ENCODE measurements at places on chromosomes 6 and 20.

DNA sequence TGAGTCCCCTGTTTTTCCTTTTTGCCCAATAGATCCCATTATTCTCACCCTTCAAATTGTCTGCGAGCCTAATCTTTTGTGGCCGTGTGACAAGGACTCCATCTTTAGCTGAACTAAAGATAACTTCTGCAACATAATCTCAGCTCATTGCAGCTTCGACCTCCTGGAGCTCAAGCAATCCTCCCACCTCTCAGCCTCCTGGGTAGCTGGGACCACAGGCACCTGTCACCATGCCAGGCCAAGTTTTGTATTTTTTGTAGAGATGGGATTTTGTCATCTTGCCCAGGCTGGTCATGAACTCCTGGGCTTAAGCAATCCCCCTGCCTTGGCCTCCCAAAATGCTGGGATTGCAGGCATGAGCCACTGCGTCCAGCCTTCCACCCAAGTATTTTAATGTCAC is 161.0 kb downstream of the GJA1 start:
- no peak for DNase-seq

DNA sequence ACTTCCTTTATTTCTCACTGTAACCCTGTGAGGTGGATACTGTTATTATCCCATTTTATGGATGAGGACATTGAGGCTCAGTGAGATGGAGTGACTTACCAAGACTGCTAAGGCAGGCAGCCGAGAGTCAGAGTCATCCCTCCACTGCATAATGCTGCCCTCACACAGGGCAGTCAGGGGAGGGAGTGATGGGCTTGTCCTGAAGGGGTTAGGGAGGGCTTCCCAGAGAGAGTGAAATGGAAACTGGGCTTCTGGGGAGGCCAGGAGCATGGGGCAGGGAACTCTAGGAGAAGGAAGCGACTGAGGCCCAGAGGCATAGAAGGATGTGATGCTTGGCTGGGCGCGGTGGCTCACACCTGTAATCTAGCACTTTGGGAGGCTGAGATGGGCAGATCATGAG is 31.1 kb downstream of the TM9SF4 start:
- no peak for DNase-seq

DNA sequence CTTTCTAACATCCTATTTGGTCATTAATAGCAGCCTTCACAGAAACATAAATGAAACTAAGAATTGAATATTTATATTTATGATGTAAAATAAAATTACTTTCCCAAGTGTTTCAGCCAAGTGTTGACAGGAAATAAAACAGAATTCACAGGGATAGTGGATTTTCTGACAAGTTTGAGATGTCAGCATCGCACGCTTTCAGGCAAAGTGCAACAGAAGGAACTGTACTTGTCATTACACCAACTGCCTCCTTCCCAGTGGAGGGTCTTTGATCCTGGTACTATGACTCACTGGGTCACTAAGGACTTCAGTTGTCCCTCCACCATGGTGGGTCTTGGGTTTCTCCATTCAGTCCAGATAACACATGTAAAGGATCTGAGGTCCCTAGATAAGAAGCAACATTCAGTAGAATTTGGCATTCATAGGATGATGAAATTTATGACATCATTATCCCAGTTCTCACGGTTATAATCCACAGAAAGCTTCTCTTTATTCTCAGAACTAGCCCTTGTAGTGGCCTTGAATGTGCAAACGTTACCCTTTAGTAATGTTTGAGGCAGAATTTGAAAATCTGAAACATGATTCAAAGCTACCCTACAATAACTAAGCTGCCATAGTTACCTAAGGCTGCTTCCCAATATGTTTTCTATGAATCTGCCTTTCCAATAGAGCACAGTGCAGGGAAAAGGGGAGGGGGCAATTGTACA is 3.8 kb upstream of the TNFAIP3 start:
- no peak for DNase-seq

DNA sequence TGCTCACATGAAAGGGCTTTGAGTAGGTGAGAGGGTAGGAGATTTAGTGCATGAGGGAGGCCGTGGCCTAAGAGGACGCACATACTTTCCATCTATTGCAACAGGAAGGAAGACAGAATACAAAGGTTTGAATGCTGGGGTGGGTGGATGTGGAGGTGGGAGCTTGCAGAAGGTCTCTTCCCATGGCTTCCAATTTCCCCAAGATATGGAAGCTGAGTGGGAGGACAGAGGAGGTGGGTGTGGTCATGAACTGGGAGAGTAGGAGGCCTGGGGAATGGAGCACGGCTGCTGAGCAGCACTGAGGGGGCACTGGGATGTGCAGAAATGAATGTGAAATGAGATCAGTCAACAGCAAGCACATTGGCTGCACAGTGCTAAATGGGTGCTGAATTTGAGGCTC is 70.3 kb downstream of the SCML4 start:
- DNase-seq = no peak

- no peak for DNase-seq
These were observed 54.4 kb downstream of the TOX2 start for GRCh38 chr20:43969028-43969447.

DNA sequence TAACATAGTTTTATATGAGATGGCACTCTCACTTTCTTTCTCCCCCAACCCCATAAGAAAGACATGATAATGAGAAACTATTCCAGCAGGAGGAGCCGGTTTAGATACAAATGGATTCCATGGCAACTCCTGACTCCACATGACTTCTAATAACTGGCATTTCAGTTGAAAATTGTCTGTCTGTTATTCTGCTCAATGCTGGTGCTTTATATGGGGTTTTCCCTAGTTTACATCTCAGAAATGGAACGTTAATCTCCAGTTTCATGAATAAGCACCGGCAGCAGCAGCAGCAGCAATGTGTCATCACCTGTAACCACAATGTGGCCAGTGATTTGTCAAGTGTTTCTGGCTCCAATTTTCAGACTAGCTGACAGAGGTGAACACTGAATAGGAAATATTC is 8.0 kb upstream of the SIM1 start:
- no peak for DNase-seq

DNA sequence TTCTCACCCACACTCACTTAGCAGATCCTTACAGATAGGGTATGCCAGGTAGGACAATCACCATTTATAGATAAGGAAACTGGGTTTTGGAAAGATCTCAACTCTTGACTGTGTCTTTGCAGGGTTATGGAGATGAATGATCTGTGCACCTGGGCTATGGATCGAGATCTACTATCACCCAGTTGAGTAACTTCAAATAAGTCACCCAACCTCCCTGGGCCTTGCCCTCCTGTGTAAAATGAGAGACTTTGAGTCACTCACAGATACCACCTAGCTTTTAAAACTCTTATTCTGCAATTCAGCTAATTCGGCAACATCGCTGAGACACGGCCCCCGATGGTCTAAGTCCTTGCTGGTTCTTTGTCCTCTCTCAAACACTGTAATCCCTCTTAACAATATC is 53.5 kb downstream of the HIVEP2 start:
- no peak for DNase-seq

DNA sequence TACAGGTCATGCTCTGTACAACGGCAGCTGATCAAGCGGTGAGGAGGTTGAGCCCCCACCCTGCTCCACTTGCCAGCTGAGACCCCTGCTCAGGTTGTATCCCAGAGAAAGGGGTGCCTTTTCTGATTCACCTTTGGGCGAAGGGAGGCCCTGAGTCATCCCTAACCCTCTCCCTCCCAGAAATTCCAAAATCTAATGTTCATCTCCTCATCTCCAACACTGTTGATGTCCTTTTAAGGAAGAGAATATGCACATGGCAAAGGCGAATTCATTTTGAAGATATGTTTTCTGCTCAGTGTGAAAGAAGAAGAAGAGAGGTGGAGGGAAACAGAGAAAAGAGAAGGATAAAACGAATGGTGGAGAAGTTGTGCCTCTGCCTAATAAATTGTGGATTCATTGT is 120.5 kb downstream of the SCML4 start:
- no peak for DNase-seq

DNA sequence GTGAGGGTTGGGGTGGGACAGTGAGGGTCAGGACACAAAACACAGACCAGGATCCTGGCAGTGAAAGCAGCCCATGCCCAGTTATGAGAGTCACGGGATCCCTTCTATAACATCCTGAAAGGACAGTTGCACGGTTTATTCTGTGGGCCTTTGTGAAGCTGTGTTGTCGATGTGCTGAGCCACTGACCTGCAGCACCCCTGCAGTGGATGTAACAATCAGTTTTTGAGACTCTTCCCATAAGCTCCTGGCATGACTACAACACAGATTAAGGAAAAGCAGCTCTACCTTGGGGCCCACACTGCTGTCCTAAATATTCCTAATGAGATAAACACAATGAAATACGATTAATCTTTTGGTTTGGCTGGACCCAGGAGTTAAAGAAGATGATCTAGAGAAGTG is 3.7 kb downstream of the PYGB start:
- DNase-seq = no peak

DNA sequence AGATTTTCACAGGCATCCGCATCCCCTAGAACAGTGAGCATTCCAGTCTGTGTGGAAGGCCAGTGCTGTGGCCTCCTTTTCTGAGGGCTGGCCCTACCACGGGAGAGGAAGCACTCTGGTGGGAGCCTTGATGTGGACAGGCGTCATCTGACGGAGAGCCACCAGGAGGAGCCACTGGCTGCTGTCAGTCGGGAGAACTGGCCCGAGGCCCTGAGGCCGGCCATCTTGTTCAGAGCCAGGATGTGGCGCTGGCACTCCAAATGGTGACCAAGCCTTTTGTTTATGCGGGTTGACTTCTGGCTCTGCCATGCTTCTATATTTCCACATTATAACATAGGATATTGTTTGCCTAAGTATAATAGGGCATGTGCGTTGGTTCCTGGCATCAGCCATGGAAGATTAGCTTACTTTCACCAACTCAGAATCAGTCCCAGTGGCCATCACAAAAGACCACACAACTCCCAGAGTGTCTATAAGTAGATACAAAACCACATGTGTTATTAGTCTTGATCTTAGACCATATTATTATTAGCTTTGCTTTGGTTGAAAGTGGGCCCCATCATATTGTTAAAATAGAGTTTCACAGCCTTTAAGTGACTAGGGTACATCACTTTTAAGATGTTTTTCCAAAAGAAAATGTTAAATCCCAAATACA is 273.9 kb upstream of the TAB2 start:
- peak; percentile 54 for DNase-seq

GRCh38 chr6:74117113-74117512 is 421.1 kb downstream of the CD109 start:
- DNase-seq = no peak

- DNase-seq = no peak
These were observed 11.0 kb upstream of the COL10A1 start for GRCh38 chr6:116136933-116137340.

GRCh38 chr6:47716207-47716606 is 17.8 kb downstream of the ADGRF4 start:
- DNase-seq = no peak

GRCh38 chr6:20566109-20566508 is 31.9 kb downstream of the CDKAL1 start:
- DNase-seq = no peak

DNA sequence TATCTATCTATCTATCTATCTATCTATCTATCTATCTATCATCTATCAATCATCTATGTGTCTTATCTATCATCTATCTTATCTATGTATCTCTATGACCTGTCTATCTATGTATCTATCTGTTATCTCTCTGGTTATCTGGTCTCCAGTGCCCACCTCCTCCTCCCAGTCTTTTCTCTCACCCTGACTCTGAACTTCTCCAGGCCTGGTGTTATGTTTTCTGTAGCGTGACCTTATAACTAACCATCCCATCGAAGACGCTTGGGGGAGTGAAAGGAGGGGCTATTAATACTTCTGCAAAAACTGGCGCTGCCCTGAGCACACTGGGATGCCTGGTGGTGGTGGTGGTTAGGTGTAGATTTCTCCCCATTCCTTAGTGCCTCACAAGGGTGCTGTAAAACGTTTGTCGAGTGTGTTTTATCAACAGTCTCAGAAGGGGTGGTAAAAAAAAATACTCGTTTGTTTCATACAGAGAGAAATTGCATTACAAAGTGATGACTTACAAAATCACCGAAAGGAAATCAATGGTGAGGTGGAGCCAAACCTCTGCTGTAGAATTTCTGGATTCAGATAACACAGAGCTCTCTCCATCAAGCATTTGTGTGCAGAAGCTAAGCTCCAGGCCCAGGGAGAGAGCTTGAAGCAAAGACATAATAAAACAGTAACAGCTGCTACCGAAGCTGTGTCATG is 156.2 kb downstream of the BCAS1 start:
- no peak for DNase-seq

- DNase-seq = no peak
These were observed 298.4 kb downstream of the UTRN start for GRCh38 chr6:144583614-144583954.

DNA sequence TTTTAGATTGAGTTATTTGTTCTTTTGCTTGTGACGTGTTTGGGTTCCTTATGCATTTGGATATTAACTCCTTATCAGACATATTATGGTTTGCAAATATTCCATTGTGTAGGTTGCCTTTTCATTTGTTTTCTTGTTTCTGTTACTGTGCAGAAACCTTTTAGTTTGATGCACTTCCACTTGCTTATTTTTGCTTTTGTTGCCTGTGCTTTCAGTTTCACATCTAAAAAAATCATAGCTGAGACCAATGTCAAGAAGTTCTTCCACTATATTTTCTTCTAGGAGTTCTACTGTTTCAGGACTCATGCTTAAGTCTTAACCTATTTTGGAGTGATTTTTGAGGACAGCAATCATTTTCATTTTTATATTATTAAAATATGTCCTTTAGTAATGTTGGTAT is 113.5 kb downstream of the EPM2A start:
- no peak for DNase-seq

DNA sequence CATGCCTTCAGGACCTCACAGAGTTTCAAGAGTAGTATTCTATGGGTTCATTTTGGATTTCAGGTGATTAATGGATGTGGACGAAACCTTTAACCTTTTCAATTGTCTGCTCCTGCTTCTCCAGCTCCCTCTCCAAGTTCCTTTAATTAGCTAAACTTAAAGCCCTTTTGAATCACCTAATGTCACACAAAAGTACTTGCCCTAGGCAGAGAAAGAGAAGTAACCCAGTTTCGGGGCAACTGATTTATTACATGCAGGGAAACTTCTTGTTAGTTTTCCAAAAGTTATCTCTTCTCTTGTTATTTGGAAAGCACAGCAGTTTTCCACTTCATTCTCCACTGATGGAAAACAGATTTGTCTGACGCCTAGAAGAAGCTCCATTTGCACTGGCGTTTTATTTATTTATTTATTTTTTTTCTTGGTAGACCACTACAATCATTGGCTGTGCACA is 407.7 kb upstream of the JARID2 start:
- no peak for DNase-seq

DNA sequence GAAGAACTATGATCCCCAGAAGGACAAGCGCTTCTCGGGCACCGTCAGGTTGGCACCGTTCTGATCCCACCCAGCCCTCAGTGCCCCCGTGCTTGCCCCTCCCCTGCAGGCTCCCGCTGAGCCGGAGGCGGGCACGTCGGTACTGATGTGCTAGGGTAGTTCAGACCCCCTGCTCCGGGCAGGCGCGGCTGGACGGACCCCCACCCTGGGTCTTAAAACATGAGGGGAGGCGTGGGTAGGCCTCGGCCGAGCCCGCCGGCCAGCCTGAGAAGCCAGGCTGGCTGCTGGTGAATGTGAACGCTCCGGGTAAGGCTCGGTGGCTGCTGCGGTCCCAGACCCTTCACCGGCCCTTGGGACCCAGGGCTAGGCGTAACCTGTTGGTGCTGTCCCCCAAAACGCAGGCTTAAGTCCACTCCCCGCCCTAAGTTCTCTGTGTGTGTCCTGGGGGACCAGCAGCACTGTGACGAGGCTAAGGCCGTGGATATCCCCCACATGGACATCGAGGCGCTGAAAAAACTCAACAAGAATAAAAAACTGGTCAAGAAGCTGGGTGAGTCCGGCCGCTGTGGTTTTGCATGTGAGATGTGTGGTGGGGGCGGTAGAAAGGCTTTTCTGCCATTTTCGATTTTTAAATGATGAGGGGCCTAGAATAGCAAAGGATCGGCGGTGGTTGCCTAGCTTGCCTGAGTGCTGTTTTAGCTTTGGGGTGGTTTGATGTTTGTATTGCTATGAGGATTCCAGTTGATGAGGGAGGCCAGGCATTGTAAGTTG is 964 bp downstream of the RPL10A start:
- no peak for DNase-seq
